ENCODE measurements at places on chromosomes 2 and 18. TPM values are rescaled to one million over a fixed set of nuclear protein-coding genes. Genes with fewer than 3 reads are reported as not detected.

Gene GPR45
- total RNA-seq = not detected

DNA sequence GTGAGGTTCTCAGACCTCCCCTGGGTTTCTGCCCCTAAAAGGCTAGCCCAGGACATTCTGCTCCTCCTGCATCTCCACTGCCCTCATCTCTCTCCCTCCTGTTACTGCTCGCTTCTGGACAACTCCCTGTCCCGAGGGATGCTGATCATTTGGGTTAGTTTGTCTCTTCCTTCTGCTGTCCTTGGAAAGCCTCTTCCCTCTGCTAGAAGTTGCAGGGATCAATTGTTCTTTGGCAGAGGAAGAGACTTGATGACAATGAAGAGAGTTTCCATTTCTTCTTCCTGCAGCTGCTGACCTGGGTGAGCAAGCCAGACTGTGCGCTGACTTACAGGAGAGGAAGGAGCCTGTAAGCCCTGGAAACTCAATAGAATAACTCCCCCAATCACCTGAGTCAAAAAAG, 68.9 kb downstream of the RDH14 start:
- no peak for DNase-seq

GRCh38 chr2:20707601-20708000, 40.7 kb downstream of the GDF7 start:
- DNase-seq = no peak

GRCh38 chr18:75409806-75410205, 17.7 kb downstream of the SMIM21 start:
- DNase-seq = no peak

DNA sequence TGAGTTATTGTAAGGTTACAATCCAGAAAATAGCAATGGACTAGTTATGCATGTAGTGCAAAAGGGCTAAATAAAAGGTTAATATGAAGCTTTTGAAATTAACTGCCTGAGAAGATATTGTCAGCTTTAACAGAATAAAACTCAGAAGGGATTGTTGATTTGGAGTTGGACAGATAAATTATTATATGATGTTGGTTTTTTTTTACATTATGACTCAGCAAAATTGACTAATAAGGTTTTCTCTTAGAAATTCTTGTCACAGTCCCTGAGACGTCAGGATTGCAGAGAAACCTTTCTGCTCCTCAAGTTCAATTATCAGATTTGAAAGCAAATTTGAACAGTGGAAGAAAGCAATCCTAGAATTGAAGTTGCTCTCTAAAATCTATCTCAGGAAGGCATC, 946.9 kb downstream of the CBLN2 start:
- no peak for DNase-seq
